ENCODE measurements at places on chromosomes 12 and 14.

GRCh38 chr14:79118291-79118690, 948.1 kb downstream of the NRXN3 start:
- no peak for DNase-seq

DNA sequence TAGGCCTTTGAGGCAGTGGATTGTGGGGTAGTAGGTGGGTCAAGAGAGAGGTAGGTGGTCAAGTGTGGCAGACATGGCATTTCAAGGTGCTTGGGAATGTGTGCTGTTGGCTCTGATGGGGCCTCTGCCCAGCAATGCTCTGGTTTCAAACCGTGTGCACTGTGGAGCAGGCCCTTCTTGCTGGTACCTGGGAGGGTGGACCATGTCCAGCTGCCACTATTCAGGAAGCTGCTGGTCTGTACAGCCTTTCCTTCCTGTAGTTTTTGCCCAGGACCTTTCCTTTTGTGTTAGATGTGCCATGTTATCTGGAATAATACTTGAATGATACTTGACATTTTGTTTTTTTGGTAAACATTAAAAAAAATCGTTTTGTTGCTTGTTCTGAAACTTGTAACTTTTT, 14.8 kb downstream of the RIMKLB start:
- DNase-seq = no peak

DNA sequence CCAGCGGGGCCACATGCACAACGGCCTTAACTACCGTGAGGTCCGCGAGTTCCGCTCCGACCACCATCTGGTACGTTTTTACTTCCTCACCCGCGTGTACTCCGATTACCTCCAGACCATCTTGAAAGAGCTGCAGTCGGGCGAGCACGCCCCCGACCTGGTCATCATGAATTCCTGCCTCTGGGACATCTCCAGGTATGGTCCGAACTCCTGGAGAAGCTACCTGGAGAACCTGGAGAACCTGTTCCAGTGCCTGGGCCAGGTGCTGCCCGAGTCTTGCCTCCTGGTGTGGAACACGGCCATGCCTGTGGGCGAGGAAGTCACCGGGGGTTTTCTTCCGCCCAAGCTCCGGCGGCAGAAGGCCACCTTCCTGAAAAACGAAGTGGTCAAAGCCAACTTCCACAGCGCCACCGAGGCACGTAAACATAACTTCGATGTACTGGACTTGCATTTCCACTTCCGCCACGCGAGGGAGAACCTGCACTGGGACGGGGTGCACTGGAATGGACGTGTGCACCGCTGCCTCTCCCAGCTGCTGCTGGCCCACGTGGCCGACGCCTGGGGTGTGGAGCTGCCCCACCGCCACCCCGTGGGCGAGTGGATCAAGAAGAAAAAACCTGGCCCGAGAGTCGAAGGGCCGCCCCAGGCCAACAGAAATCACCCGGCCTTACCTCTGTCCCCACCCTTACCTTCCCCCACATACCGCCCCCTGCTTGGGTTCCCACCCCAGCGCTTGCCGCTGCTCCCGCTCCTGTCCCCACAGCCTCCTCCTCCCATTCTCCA, 155.7 kb upstream of the AMIGO2 start:
- no peak for DNase-seq

DNA sequence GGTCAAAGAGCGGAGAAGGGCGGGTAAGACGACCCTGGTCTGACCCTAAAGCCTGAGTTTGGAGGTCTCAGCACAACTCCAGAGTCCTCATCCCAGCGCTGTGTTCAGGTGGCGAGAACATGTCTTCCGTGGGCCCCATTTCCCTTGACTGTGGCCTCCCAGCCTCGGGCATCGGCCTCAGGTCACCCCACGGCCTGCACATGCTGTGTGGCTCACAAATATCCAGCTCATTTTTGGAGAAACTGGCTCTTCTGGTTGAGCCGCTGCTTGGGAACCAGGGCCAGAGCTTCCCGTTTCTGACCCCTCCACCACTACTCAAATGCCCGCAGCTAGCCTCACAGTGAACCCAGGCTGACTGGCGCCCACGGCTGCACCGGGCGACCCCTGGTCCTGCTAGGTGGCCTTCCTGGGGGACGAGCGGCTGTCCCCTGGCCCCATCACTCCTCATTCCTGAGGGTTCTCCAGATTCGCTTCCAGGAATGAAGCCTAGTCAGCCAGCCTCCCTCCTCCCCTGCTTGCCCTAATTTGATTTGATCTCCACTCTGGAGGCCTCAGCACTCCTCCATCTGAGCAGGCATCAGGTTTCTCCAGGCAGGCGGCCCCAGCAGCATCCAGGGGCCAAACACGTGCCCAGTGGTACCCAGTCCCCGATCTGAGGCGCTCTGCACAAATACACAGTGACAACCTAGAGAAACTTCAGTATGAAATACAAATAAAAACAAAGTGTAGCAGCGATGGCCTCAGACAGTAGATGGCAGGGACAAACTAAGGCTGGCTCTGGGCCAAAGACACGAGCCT, 4.7 kb downstream of the P2RX2 start:
- no peak for DNase-seq

DNA sequence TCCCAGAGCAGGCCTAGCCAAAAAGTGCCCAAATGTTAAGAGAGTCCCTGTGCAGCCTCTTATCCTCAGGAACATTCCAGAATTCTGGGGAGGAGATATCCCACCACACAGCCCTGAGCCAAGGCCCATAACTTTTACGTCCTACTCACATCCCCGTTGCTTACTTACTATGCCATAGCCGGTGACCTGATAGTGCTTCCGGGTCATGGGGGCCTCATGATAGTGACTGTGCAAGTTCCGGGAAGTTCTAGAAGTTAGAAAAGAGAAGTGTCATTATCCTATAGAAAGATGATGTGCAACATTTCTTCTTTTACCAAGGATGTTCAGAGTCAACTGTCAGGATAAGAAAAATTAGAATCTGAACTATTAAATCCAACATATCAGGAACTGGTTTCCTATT, 15.6 kb upstream of the NGB start:
- no peak for DNase-seq

DNA sequence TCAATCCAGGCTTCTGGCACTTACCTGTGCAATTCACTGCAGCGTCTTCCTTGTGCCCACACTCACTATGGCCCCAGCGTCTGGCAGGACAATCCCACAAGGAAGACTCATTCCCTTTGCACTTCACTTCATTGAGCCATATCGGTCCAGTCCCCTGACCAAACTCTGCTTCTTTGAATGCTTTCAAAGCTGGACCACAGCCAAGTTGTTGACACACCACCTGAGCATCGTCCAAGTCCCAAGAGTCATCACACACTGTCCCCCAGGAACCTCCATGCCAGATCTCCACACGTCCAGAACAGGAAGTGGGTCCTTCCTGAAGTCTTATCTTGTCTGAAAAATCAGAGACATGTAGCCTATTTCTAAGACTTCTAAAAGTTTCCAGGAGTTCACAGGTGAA, 20.2 kb downstream of the CD163 start:
- no peak for DNase-seq

DNA sequence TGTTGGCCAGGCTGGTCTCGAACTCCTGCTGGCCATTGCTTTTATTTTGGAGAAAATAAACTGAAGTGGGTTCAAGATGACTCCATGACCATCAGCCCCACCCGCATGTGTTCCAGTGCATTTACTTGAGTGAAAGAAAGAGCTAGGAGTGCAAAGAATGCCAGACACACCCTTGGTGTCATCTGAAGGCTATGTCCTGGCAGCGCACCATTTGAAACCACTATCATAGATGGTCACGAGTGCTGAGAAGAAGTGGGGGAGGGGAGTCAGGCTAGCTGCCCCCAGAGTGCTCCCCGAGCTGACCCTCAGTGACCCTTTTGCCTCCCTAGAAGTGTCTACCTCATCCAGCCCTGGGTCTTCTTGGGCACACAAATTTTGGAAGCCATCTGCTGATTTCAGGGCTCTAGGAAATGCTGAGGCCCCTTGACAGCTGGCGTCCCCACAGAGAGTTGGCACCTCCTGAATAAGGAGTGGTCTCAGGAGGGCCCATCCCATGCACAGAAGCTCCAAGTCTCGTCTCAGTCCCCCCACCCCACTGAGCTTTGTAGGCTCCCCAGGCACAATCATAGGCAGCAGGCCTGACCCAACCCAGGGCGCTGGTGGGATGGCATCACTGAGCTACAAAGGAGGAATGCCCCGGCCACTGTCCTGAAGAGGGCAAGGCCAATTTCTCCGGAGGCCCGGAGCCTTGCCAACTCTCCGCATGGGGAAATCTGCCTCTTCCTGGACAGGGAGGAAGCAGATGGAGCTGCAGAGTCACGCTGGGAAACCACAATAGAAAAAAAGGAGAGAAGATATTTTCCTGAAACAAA, 28.0 kb downstream of the PXN start:
- no peak for DNase-seq

DNA sequence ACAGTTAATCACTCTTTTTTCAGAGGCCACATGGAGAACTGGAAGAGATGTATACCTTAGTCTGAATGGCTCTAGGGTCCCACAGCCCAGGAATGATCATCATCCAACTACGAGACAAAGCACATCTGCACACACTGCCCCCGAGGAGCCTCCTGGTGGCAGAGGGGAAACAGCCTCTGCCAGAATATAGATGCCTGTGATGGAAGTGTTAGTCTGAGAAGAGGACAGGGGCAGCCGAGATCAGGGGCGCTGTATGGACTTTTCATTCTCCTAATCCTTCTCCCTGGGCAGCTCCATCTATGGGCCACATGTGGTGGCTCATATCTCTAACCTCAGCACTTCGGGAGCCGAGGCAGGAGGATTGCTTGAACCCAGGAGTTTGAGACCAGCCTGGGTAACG, 82.8 kb upstream of the CAPRIN2 start:
- DNase-seq = no peak

GRCh38 chr14:71739273-71739990, 192.8 kb upstream of the RGS6 start:
- DNase-seq = no peak

DNA sequence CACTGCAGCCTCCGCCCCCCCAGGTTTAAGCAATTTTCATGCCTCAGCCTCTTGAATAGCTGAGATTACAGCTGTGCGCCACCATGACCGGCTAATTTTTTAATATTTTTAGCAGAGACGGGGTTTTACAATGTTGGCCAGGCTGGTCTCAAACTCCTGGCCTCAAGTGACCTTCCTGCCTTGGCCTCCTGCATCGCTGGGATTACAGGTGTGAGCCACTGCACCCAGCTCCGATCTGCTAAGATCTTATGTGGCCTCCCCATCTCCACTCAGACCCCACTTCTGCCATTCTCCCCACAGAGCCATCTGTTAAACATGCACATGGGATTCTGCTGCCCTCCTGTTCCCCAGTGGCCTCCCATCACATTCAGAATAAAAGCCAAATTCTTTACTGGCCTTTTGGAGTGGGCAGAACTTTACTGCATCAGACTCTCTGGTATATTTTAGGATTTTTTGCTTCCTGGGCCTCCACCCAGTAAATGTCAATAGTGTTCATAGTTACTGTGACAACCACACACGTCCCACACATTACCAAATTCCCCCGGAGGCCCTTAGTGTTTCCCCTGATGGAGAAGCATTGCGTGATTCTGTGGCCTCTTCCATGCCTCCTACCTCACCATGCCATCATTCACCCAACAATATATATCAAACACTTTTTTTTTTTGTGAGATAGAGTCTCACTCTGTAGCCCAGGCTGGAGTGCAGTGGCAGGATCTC, 96.3 kb downstream of the PTPN11 start:
- no peak for DNase-seq
